ENCODE measurements at places on chromosomes 11 and 22. TPM values are rescaled to one million over a fixed set of nuclear protein-coding genes. Genes with fewer than 3 reads are reported as not detected.

The OR6T1 gene
- not detected for total RNA-seq

DNA sequence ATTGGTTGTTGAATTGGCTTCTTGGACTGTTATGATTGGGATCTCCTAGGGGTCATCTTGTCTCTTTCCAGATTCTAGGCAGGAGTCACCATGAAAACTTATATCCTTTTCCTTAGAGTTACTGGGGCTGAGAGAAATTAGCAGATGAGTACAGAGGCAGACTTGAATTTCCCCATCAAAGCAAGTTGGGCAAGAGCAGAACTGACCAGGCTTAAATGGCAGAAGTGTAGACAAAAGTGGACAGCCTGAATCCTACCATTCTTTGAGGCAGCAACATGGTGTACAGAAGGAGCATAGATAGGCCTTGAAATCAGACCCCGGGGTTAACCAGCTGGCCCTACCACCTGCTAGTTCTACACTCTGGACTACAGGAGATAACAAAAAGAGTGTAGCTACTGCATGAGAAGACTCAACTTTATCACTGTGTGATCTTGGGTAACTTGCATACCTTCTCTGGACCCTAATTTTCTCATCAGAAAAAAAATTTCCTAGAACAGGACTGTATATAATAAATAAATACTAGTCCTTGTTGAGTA, 427.4 kb upstream of the CADM1 start:
- no peak overlapping the region for H3K27ac ChIP-seq
- no peak for DNase-seq
- H3K4me3 ChIP-seq: no peak overlapping the region
- no peaks in the 10 kb centered on the region for H3K27me3 ChIP-seq
- no peaks in the 10 kb centered on the region for H3K4me1 ChIP-seq

The ARHGAP8 gene
- 2.6 TPM for total RNA-seq

The GLYAT gene
- not detected for total RNA-seq

The FOXRED2 gene
- 1.5 TPM for total RNA-seq

DNA sequence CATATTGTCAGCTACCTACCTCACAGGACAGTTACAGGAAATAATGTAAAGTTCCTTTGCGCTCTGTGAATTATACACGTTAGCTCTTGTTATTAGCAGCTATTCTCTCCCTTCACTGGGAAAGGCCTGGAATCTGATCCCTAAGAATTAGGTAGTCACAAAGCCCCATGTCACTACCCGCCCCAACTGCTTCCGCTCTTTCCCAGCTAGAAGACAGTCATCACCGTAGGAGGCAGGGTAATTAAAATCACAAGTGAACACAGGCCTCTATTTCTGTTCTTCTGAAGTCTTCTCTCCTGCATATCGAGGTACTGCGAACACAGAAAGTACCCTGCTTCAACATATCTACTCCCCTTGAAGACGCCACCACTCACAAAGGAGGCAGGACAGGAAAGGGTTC, 12.6 kb upstream of the AHNAK start:
- H3K4me3 ChIP-seq: no peak overlapping the region
- H3K27me3 ChIP-seq: no peaks in the 10 kb centered on the region
- peaks cover 67% of the 10 kb centered on the region for H3K4me1 ChIP-seq

GRCh38 chr22:37639771-37640590, 512 bp downstream of the SH3BP1 start:
- peaks cover 29% of the 10 kb centered on the region for H3K36me3 ChIP-seq
- H3K27ac ChIP-seq: peak overlapping the region; percentile 88
- peaks cover 80% of the 10 kb centered on the region for H3K4me1 ChIP-seq
- peak; percentile 43 for DNase-seq
- H3K4me3 ChIP-seq: peak overlapping the region; percentile 80

- no peak overlapping the region for H3K4me3 ChIP-seq
- DNase-seq: no peak
- H3K27ac ChIP-seq: no peak overlapping the region
- no peaks in the 10 kb centered on the region for H3K4me1 ChIP-seq
- peaks cover 33% of the 10 kb centered on the region for H3K36me3 ChIP-seq
Measured at GRCh38 chr11:43376065-43376464, 17.3 kb downstream of the TTC17 start.

- H3K36me3 ChIP-seq: peaks cover 8% of the 10 kb centered on the region
- H3K27me3 ChIP-seq: no peaks in the 10 kb centered on the region
- H3K27ac ChIP-seq: peak overlapping the region; percentile 75
- no peak for DNase-seq
- peaks cover 23% of the 10 kb centered on the region for H3K4me1 ChIP-seq
Measured at GRCh38 chr22:20982563-20982882, 426 bp downstream of the LZTR1 start.

DNA sequence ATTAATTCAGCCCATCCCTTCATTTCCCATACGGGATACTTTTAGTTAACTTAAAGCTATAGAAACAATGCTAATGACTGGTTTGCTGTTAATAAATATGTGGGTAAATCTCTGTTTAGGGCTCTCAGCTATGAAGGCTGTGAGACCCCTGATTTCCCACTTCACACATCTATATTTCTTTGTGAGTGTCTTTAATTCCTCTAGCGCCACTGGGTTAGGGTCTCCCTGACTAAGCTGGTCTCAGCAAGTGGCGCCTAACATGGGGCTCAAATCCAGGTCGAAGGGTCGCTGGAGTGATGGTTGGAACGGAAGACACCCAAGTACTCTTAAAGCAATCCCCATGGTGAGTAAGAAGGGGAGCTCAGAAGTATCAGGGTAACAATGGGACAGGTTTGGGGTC, 14.4 kb upstream of the OOSP1 start:
- no peaks in the 10 kb centered on the region for H3K36me3 ChIP-seq
- H3K4me3 ChIP-seq: no peak overlapping the region
- H3K4me1 ChIP-seq: no peaks in the 10 kb centered on the region
- no peak overlapping the region for H3K27ac ChIP-seq
- DNase-seq: no peak

DNA sequence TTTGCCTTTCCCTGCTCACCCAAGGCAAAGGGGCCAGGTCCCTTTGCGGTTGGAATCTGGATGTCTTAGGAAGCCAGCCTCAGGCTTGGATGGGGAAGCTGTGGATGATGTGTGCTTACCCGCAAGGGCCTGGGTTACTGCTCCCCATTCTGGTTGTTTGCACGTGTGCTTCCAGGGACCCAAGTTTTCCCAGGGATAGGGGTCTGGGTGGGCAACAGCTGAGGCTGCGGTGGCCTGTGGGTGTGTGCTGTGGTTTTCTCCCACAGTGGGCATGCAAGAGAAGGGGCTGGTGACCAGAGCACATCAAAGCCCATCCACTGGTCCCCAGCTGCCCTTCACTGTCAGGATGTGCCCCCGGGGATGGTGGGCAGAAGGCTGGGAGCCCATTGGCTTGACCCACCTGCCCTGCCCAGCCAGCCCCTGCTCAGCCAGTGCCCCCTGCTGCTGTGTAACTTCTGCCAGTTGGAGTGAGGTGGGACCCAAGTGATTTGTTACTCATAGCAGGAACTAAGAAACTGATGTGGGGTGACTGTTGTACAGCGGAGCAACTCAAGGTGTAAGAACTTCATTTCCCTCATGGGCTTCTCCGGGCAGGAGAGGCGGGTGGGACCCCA, 3.3 kb downstream of the CAPN5 start:
- no peaks in the 10 kb centered on the region for H3K27me3 ChIP-seq
- no peak overlapping the region for H3K4me3 ChIP-seq
- H3K27ac ChIP-seq: no peak overlapping the region
- DNase-seq: no peak

The SPI1 gene
- 0.57 TPM for total RNA-seq

DNA sequence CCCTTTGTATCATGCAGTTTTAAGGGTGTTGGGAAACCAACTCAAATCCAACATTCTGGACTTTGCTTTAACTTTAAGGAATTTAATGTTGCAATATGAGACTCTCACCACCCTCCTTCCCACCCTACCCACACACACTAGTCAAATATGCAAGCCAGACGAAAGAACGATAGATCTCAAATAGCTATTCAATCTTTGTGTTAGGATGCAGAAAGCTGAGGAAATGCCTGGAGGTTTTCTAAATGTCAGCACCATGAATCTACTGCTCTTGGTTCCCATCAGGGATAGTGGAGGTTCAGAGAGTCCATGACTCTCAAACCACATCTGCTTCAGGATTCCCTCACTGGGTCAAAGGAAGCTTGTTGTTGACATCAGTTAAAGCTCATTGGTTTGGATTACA, 33.7 kb downstream of the EXPH5 start:
- DNase-seq: no peak
- no peaks in the 10 kb centered on the region for H3K4me1 ChIP-seq
- H3K4me3 ChIP-seq: no peak overlapping the region
- no peak overlapping the region for H3K27ac ChIP-seq
- no peaks in the 10 kb centered on the region for H3K27me3 ChIP-seq
- H3K36me3 ChIP-seq: no peaks in the 10 kb centered on the region

The WT1 gene
- total RNA-seq: not detected

DNA sequence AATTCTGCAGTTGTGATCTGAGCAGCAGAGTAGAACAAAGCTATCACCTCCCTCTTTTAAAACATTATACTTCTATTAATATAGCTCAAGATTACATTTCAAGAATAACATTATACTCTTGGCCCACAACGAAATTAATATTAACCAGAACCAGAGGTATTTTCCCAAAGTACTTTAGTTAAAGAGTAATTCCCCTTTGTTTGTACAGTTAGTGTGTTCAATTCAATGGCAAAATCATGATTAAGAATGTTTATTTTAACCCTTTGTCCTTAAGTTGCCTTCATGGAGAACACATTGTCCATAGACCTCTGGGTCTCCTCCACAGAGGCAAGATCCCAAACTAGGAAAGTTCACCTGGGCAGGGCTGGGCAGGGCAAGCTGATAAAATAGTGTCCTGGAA, 88.0 kb upstream of the CSNK2A3 start:
- H3K4me1 ChIP-seq: no peaks in the 10 kb centered on the region
- H3K36me3 ChIP-seq: no peaks in the 10 kb centered on the region
- H3K27ac ChIP-seq: no peak overlapping the region
- no peak overlapping the region for H3K4me3 ChIP-seq
- no peak for DNase-seq

The POTEH gene
- total RNA-seq: not detected

GRCh38 chr11:48043111-48043990, 63.0 kb downstream of the PTPRJ start:
- H3K27me3 ChIP-seq: no peaks in the 10 kb centered on the region
- H3K4me3 ChIP-seq: peak overlapping the region; percentile 41
- H3K4me1 ChIP-seq: peaks cover 31% of the 10 kb centered on the region

The SMARCB1 gene
- total RNA-seq: 58.4 TPM

GRCh38 chr22:44365191-44365590, 52.4 kb upstream of the SHISAL1 start:
- no peak overlapping the region for H3K27ac ChIP-seq
- H3K27me3 ChIP-seq: no peaks in the 10 kb centered on the region
- no peaks in the 10 kb centered on the region for H3K36me3 ChIP-seq
- H3K4me3 ChIP-seq: no peak overlapping the region
- H3K4me1 ChIP-seq: no peaks in the 10 kb centered on the region

The MMP13 gene
- not detected for total RNA-seq

The CEP126 gene
- 0.64 TPM for total RNA-seq

DNA sequence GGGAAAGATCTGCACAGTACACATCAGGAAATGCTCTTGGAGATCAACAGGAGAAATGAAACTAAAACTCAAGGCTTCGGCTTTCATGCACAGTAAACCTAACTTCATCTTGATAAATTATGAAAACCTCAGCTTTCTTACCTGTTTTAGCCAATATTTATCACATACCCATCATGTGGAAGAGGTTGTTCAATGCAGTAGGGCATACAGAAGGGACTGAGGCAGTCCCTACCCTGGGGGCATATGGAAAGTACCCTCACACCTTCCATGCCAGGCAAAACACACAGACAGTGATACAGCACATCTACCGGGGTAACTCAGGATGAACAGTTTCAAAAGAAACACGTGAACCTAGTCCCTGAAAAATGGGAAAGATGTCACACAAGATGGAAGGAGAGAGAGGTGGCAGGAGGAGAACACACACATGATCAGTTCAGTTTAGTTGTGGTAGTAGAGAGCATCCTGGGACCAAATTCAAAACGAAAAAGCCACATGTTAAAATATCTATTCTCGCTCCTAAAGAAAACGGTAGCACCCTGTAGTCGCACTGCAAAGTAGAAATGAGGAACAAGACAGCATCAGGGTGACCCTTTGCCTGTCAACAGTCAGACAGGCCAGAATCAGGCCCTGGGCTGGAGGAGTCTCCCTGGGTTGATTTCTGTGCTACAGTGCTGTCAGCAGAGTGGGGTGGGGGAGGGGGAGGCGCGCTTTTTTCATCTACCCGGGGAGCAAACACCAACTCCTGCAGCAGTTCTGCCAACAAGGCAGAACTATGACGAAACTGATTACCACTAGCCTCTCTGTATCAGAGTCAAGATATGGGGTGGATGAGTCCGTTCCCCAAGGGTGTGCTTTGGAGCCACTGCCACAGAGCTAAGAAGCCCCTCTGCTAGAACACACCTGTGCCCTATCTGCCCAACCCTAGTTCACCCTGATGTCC, 1.3 kb downstream of the HIRA start:
- H3K4me3 ChIP-seq: peak overlapping the region; percentile 87
- peak overlapping the region; percentile 65 for H3K27ac ChIP-seq
- peaks cover 23% of the 10 kb centered on the region for H3K4me1 ChIP-seq
- H3K27me3 ChIP-seq: no peaks in the 10 kb centered on the region
- peak; percentile 16 for DNase-seq

- no peak for DNase-seq
- no peaks in the 10 kb centered on the region for H3K27me3 ChIP-seq
- H3K4me1 ChIP-seq: no peaks in the 10 kb centered on the region
- no peaks in the 10 kb centered on the region for H3K36me3 ChIP-seq
- no peak overlapping the region for H3K4me3 ChIP-seq
Measured at GRCh38 chr11:97259884-97260283, 870.1 kb downstream of the JRKL start.

The DNAJB7 gene
- not detected for total RNA-seq

DNA sequence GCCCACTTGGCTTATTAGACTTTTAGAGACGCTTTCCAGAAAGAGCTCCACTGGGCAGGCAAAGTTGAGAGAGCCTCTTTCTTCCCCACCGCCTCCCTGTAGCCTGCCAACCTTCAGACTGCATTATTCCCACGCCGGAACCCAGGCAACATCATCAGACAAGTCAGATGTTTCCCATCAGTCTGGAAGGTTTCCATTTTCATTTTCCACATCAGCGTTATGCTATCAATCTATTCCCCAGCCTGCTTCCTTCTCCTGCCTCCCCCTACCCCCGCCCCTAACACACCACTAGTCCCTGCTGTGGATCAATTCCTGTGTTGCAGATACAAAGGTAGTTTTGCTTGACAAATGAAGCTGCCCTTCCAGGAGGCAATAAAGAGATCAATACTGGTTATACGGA, 184.8 kb downstream of the DSCAML1 start:
- no peaks in the 10 kb centered on the region for H3K36me3 ChIP-seq
- H3K27me3 ChIP-seq: no peaks in the 10 kb centered on the region
- H3K27ac ChIP-seq: no peak overlapping the region
- no peaks in the 10 kb centered on the region for H3K4me1 ChIP-seq
- no peak for DNase-seq

The DAGLA gene
- 0.94 TPM for total RNA-seq

The CTSC gene
- 88.8 TPM for total RNA-seq

Measured in CD4-positive, CD25-positive, alpha-beta regulatory T cell (primary cell).